ENCODE measurements at places on chromosomes 11 and 22.

GRCh38 chr22:45974498-45974897, 2.5 kb downstream of the WNT7B start:
- no peak for DNase-seq

GRCh38 chr11:61896665-61897386, 5.5 kb upstream of the FADS3 start:
- no peak for DNase-seq

GRCh38 chr22:36435516-36436415, 45.7 kb downstream of the TXN2 start:
- peak; percentile 65 for DNase-seq

GRCh38 chr22:20889904-20890540, 27.2 kb upstream of the CRKL start:
- no peak for DNase-seq

GRCh38 chr11:129865701-129866100, 29.7 kb downstream of the NFRKB start:
- DNase-seq = no peak

DNA sequence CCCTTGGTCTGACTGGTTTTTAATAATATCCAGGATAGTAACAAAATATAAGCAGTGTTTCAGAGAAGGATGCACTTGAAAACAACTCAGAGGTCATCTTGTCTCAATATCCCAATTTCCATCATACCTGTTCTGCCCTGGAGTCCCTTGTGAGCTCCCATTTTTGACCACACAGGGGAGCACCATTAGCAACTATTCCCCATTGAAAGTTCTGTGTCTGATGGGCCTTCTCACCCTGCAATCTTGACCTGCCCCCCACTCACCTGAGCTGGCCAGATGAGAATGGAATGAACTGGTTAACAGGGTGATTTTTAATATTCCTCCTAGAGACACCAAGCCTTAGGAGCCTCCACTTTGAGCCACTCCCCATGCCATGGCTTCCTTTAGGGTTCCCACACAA, 3.8 kb upstream of the CAPN5 start:
- no peak for DNase-seq

DNA sequence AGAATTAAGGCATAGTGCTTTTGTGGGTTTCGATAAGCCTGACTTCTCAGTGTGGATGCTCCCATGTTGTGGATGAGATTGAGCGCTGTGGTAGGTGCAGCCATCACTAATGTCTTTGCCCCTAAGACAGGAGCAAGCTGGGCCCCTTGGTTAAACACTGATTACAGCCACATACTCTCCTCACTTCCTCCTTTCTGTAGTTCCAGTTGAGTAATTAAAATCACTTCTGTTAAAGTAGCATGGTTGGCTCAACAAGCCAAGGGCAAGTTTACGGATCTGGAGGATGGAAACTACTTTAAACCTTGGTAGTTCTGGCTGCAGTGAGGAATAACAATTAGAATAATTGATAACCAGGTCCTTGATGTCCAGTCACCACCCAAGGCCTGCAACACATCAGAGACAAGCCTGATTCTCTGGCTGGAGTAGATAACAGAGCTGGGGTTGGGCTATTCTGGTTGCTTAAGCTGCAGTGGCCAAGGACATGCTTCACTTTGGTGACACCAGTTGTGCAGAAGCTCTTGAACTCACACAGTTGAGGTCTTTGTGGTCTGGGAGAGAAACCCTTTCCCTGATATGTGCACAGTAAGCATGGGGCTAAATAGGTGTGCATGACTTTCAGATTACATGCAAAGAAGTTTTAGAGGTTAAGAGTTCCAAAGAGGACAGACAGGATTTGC, 81.3 kb downstream of the KIRREL3 start:
- no peak for DNase-seq

- DNase-seq = no peak
These were observed 11.0 kb upstream of the PTPN5 start for GRCh38 chr11:18802381-18803257.

GRCh38 chr22:25393121-25393805, 171.2 kb upstream of the GRK3 start:
- DNase-seq = no peak

- DNase-seq = no peak
These were observed 92.2 kb upstream of the PHOX2A start for GRCh38 chr11:72336163-72336562.

- DNase-seq = no peak
These were observed 42.6 kb downstream of the ZNF215 start for GRCh38 chr11:6968816-6969215.

GRCh38 chr11:78312712-78313111, 104.9 kb downstream of the GAB2 start:
- no peak for DNase-seq

- DNase-seq = no peak
These were observed 42.1 kb downstream of the PACSIN2 start for GRCh38 chr22:42972649-42973535.

- DNase-seq = no peak
These were observed 856.2 kb upstream of the CCDC90B start for GRCh38 chr11:84142411-84142810.

- DNase-seq = no peak
These were observed 237.0 kb upstream of the API5 start for GRCh38 chr11:43074810-43075209.

- DNase-seq = no peak
These were observed 86.0 kb downstream of the CASP12 start for GRCh38 chr11:104812103-104812788.

- DNase-seq = no peak
These were observed 498.1 kb downstream of the TBC1D22A start for GRCh38 chr22:47260551-47260950.

DNA sequence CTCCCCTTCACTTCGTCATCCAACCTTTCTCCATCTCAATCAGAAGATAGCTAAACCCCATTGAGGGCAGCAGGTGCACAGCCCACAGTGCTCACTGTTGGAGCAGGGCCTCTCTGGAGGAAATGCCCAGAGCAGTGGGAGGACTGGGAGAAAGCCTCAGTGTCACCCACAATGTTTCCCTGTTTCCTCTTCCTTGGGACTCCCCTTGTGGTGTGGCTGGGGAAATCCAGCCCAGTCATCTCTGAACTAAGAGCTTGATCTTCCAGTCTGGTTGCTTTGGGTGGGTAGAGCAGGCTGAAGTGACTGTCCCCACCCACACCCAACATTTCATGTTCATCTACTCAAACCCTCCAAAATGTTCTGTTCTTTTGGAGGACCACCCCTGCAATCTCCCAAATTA, 29.8 kb upstream of the EED start:
- peak; percentile 69 for DNase-seq

- DNase-seq = no peak
These were observed 103.8 kb downstream of the FAM168A start for GRCh38 chr11:73493956-73494598.

DNA sequence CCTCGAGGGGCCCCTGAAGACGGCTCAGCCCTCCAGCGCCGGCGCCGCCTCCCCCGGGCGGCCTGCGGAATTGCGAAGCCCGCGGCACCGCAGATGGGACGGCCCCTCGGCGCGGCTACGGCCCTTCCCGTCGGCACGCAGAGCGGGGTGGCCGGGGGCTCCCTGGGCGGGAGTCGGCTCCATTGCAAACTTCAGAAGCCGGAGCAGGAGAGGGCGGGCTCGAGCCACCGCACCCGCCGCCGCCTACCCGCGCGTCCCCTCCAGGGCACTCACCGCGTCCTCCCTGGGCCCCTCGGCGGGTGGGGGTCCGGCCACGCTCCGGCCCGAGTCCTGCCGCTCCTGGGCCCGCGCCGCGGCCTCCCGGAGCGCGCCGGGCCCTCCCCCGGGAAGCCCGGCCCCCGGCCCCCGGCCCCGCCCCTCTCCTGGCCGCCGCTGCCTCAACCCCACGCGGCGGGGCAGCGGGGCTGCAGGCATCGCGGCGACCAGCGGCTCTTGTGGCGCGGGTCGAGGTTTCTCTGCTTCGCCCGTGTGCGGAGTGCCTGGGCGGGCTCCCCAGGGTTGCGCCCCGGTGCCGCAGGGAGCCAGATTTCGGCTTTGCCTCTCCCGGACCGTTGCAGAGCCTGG, at the start of gene PACSIN3:
PACSIN3 (minus strand) TSS at position 359 of the 624 bp plus-strand sequence. CDS start 3,707 bp downstream, outside the sequence.
- DNase-seq = peak; percentile 46

DNA sequence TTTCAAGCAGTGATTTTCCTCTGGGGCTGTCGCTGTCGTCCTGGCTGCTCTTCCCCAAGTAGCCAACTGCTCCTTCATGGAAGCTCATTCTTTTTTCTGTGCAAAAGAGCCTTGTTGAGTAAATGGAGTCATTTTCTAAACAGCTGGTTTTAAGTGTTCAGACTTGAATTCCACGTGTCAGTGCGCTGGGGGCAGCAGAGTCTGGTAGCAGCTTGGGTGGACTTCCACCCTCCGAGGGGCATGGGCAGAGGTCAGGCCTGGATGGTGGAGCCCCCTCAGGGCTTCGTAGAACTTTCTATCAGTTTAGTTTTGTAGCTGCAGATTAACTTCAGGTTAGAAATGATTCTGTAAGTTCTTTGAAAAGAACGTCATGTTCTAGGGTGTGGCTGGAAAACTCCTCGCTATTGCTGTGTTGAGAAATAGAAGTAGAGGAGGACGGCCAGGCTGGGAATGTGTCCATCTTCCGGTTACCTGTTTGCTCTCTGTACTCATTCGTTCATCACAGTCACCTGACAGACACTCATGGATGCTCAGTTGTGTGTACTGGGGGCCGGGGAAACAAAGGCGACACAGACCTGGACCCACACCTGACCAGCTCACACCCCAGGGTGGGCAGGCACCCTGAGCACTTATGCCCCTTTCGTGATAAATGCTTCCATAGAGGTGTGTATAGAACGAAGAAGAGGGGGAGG, 270.7 kb downstream of the TBC1D22A start:
- no peak for DNase-seq

DNA sequence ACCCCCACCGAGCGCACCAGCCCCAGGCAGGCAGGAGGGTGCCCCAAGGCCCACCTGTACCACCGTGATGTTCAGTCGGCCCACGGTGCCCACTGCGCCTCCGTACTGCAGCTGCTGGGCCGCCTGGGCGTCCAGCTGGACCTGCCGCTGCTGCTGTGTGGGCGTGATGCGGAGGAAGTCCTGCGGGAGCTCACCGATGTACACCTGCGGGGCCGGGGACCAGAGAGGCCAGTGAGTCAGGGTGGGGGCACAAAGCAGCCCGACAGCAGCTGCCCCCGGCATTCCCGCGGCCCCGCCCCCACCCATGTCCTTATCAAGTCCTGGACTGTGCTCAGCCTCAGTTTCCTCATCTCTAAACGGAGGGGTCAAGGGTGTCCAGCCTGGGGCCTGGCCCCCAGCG, 13.8 kb downstream of the TOLLIP start:
- DNase-seq = no peak

DNA sequence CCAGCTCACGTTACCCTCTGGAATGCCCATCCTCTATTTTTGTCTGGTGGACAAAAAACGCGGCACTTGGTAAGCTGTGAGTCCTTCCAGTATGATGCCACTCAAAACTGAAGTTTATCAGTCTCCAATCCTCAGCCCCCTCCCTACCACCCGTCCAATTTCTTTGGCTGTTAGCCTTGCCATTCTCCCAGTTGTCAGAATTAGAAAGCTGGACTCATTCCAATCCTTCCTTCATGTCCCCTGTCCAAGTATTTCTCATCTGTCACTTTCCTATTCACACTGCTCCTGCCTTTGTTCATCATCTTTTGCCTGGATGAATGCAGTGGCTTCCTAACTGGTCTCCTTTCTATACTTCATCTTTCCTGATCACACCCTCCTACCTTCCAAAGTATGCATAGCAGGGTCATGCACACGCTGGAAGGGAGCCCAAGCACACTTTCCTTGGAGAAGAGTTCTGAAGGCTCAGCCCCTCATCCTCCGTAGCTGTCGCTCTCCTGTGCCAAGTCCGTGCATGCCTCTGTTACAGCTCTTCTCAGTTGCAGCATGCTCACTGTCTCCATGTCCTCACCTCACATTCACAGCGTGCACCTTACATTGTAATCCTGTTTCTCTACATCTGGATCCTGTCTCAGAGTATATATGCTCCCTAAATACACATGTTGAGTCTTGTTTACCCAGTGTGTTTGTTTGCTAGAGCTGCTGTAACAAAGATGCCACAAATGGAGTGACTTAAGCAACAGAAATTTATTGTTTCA, 19.4 kb downstream of the APLP2 start:
- no peak for DNase-seq

DNA sequence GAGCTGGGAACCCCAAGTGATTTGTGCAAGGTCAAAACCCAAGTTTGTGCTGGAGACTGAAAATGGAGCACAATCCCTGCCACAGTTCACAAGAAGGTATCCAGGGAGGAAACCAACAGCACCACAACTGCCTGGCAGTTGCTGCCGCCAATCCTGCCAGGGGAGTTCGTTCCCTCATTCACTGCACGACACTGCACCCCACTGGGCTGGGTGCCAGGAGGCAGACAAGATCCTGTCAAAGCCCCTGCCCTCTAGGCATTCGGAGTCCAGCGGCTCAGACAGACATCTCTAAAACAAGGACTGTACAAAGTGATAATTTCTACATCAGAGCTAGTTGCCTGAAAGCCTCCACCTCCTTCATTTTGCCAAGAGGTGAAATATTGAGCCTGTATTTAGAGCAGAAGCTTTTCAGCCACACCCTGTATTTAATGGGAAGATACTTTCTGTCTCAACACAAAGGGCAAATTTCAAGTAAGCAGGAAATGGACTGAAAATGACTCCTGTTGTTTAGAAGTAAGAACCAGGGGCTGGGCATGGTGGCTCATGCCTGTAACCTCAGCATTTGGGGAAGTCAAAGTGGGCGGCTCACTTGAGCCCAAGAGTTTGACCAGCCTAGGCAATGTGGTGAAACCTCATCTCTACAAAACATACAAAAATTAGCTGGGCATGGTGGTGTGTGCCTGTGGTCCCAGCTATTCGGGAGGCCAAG, 277.4 kb upstream of the NARS2 start:
- no peak for DNase-seq

DNA sequence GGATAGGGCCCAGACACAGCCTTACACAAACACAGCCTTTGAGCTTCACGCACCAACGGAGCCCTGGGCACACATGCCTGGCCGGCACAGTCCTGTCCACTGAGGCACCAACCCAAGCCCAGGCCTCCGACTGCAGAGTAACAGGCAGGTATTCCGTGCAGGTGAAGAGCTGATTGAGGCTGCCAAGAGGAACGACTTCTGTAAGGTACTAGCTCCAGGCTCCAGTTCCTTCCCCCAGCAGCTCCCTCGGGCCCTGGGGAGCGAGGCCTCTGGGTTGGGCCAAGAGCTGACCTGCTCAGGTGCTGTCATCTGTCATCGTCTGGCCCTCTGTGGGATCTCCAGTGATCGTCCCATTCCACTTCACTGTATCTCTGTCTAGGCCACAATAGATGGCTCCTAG, 3.2 kb upstream of the MDK start:
- no peak for DNase-seq

DNA sequence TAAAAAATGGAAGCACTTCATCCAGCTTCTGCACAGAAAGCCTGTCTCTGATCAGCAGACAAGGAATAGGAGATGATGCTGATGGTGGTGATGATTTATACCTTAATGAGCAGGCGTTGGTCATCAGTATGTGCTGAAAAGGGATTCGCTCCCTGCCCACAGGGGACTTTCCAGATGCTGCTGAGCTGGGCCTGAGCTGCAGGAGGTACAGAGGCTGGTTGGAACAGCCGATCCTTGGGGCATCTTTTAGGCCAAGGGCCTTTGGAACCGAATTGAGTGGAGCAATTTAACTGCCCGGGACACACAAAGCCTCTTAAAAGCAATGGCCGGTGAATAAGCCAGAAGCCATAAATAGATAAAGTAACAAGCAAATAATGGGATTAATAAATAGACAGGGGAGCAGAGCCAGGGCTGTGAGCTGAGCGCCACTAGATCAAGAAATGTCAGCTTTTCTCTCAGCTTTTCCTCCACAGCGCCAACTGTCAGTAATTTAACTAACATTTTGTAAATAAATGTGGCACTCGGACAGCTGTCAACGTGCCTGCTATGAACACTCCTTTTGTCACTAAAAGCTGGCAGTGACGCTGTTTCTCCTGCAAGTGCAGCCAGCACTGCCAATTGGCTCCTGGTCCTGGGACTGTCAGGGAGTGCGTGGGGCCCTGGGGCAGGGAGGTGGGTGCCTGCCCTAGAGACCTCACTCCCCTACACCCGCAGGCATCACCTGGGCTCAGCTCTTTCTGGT, 562.3 kb downstream of the NTM start:
- DNase-seq = no peak

All from activated naive CD4-positive, alpha-beta T cell treated with anti-CD3 and anti-CD28 coated beads, Interleukin-2, amount 50 U/mL, for 16 hours (primary cell).